ENCODE measurements at places on chromosomes 5 and 9.

- no peak for DNase-seq
These were observed 27.2 kb downstream of the PSD2 start for GRCh38 chr5:139822553-139823425.

DNA sequence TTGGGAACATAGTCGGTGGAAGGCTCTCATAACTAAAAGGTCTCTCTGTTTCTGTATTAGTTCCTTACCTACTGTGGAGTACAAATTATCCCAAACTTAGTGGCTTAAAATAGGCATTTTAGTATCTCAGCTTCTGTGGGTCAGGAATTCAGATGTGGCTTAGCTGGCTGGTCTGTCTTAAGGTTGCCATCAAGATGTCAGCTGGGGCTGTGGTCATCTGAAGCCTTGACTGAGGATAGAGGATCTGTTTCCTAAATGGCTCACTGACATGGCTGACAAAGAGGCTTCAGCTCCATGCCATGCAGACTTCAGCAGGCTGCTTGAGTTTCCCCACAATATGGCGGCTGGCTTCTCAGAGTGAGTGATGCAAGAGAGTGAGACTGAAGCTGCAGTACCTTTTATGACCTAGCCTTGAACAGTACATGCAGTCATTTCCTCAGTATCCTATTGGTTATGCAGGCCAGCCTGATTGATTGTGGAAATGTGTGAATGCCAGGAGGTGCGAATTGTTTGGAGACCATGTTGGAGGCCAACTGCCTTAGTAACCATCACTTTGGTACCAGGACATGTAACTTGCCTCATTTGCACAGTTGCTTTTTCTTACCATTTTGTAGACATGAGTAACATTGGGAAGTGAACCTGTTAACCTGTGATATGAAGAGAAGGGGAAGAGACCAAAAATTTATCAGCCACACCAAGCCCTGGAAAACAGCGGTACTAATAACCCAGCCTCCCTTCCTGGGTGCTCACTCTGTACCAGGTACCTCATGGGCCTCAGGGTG, 152.8 kb upstream of the IER5L start:
- no peak for DNase-seq

DNA sequence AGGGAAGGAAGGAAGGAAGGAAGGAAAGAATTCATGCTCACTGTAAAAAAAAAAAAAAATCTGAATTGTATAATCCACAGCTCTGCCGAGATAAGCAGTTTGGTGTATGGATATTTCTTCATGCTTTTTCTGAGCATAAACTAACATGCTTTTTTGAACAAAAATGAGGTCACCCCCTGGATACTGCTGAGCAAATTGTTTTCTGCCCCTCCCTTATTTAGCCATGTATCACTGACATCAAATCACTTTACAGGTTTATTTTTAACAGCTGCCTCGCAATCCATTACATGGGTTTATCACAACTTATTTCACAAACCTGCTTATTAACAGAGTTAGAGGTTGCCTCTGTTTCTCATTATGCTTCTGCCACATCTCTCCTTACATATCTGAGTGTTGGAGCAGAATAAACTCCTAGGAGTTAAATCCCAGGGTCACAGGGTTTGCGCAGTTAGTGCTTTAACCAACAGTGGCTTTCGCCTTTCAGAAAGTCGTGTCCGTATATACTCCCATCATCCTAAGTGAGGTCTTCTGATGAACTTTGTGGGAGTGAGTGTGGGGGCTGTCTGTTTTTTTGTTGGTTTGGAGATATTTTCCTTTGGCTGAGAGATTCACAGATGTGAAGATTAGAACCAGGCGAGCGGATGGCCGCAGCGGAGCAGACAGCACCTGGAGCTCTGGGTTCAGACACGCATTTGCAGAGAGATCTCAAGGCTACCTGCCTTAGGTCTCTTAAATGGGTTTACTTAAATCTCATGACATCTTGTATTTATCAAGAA, 57.7 kb downstream of the AK8 start:
- no peak for DNase-seq

- no peak for DNase-seq
These were observed 1.2 kb downstream of the RAPGEF6 start for GRCh38 chr5:131633830-131634229.

GRCh38 chr9:111871499-111871855, 25.1 kb upstream of the UGCG start:
- DNase-seq = no peak

DNA sequence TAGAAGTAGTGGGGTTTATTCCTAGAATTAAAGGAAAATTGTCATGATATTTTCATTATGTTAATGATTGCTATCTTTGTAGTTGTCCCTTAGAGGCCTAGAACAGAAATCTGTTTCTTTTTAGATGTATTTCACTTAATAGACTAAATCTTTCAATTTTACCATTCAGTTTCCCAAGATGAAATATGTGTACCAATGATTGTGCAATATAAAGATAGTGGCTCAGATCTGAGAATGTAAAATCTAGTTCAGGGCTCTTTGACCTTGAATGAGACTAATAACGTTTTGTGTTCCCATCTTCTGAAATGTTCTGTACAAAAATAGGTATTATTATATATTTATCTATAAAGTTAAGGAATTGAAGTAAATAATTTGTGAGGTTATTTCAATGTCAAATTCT, 947.9 kb downstream of the DTWD2 start:
- DNase-seq = no peak

GRCh38 chr9:74770508-74771261, 117.0 kb downstream of the TRPM6 start:
- no peak for DNase-seq

DNA sequence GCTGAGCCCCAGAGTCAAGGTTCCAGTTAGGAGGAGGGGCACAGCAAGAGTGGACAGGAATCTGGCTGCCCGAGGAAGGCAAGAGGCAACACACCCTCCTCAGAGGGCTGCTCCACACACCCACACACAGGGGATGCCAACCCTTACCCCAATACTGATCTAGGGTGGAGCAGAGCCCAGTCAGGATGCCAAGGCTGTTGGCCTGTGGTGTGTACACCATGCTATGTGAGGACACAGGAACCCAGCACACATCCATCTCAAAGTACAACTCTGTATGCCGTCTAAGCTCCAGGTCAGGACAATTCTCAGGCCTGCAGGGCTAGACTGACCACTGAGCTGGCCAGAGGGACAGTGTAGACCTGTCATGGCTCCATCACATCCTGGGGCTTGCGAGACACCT, 2.6 kb downstream of the SEPTIN8 start:
- DNase-seq = no peak

Measured in hypothalamus (tissue), 51 donors.